Fibroblast of upper back skin (primary cell): ENCODE measurements at places on chromosomes 7 and 10.

- no peak for DNase-seq
These were observed 151.8 kb upstream of the RHEB start for GRCh38 chr7:151671514-151671913.

DNA sequence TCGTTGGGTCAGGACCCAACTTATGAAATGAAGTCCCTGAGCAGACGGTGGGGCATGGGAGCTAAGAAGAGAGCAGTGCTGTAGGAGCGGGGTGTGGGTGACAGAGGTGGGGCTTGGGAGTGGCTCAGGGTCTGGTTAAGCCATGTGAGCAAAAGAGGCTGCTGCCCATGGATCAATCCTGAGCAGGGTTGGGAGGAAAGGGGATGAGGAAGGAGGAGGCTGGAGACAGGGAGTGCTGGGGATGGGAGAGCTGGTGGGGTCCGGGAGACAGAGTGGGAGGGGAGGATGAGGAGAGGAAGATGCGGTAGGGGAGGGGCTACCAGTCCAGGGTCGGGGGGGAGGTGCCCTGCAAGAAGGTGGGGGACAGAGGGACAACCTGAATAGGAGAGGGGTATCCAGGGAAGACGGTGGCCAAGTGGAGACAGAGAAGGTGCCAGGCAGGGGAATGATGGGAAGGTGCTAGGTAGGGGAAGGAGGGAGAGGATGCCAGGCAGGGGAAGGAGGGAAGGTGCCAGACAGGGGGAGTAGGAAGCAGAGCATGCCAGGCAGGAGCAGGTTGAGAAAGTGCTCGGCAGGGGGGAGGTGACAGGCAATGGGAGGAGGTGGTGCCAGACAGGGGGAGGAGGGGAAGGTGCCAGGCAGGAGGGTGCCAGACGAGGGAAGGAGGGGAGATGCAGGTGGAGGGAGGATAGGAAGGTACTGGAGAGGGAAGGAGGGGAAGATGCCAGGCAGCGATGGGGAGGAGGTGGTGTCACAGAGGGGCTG lies 27.5 kb upstream of the SMARCD3 start:
- DNase-seq: no peak

GRCh38 chr10:101934686-101935305 lies 91.2 kb upstream of the KCNIP2 start:
- no peak for DNase-seq

GRCh38 chr7:3289996-3290395 lies 11.1 kb upstream of the SDK1 start:
- DNase-seq: peak; percentile 11

GRCh38 chr7:102188746-102189145 lies 97.9 kb upstream of the SH2B2 start:
- no peak for DNase-seq

GRCh38 chr10:84429926-84430520 lies 101.6 kb downstream of the CCSER2 start:
- peak; percentile 40 for DNase-seq

DNA sequence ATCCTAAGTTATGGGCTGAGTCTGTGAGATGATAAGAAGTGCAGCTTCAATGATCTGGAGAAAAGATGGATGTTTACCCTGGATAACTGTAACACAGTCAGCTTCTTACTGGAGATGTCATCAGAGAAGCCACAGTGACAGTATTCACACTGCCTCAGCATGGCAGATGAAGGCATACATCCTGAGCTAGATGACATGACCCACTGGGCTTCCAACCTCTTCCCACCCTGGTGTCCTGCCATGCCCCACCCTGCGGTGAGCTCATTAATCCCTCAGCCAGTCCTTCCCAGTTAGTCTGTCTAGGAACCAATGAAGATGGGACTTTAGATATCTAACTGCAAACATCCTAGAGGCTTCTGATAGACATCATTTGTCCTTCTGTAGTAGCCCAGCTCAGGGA lies 213.8 kb downstream of the TAX1BP1 start:
- no peak for DNase-seq

- DNase-seq: no peak
These were observed 13.6 kb upstream of the GPR37 start for GRCh38 chr7:124779194-124779593.

GRCh38 chr10:130140425-130140824 lies 4.2 kb downstream of the GLRX3 start:
- no peak for DNase-seq

GRCh38 chr7:70408891-70409290 lies 723.1 kb upstream of the GALNT17 start:
- DNase-seq: no peak

DNA sequence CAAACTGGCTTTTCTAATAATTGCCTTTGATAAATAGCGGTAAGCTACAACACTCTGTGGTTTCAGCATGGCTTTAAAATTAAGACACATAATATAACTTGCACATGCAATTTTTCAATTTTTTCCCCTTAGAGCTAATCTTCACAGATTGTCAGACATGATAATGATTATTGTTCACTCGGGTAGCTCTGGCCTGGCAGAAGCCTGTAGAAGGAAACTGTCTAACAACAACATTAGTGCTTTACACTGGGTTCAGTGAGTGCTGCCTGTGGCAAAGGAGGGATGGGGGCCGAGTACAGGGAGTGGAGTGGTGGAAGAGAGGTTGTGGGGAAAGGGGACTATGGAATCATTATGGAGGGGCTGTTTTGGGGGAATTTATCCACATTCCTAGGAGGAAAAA lies 67.2 kb upstream of the AUTS2 start:
- no peak for DNase-seq

GRCh38 chr7:70301673-70302185 lies 703.5 kb downstream of the AUTS2 start:
- no peak for DNase-seq

- no peak for DNase-seq
These were observed 123.5 kb downstream of the AHR start for GRCh38 chr7:17421941-17422340.

DNA sequence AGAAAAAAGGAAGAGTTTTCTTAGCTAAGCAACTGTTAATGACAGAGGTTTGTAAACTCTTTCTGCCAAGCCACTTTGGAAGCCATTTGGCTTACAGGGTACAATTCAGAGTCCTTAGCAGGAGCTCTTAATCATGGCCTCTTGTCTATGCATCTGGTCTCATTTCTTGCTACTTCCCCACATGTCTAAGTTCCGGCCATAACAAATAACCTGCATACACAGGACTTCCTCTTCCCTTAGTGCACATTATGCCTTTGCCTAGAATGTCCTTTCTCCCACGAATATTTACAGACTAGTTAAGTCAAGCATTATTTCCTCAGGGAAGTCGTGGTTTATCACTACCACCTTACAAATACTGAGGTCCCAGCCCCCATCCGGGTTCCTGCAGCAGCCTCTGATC lies 8.6 kb upstream of the UPF2 start:
- DNase-seq: no peak

DNA sequence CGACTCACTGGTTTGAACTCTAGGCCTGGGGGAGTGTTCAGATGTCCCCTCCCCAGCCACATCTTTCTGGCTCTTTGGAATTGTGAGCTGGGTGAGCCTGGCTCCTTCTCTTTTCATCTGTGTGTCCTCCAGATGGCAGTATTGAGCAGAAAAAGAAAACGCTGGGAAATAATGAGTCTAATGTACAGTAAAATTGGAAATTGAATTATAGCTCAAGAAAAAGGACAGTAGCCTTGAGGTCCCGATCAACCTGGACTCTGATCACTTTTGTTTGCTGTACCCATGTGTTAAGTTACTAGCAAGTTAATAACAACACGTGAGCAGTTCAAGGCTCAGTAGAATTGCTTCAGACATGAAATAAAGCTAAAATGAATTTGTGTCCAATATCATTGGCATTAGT lies 77.9 kb downstream of the SNX10 start:
- DNase-seq: peak; percentile 53
